ENCODE measurements at places on chromosomes 12 and 14.

- ATAC-seq = no peak
Measured at GRCh38 chr12:119749666-119750065, 81.7 kb downstream of the PRKAB1 start.

DNA sequence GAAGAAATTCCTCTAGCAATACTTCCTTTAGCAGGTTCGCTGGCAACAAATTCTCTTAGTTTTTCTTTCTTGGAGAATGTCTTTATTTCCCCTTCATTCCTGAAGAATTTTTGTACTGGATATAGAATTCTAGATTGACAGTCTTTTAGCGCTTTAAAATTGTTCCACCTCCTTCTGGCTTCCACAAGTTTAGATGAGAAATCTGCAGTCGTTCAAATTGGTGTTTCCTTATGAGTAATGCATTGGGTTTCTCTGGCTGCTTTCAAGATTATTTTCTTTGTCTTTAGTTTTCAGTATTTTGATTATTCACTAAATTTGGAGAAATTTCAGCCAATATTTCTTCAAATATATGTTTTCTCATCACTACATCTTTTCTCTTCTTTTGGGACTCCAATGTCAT lies 33.3 kb upstream of the FGF6 start:
- ATAC-seq = no peak

DNA sequence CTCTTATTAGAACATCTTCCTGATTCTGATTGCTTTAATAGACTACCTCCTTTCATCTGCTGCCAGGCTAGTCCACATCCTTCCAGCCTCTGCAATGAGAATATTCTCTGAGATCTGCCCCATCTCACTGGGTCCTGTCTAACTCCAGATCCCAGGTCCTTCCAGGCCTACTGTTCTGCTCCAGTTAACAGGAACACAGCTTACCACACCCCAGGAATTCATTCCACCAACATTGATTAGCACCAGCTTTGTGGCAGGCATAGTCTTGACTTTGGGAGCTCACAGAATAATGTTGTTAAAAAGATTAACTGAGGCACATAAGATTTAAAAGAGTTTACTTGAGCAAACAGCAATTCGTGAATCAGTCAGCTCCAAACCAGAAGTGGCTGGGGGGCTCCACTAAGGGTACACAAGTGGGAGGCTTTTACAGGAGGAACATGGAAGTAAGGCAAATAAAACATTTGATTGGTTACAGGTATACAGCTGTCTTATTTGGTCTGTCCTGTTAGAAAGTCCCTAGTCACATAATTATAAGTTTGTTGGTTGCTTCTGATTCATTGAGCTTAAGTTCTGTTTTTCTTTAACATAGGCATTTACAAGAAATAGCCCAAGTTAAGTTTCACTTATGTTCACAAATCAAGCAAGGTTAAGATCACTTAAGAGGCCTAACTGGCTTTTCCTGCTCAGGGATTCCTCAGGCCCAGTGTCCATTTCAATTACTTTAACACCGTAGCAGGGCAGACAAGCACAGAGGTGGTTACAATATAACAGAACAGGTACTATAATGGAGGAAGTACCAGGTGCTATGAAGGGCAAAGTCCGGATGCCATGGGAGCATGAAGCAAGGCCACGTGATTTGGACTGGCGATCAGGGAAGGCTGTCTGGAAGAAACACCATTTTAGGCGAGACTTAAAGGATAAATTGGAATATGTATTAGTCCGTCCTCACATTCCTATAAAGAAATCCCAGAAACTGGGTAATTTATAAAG lies 12.2 kb upstream of the MYH7 start:
- ATAC-seq = peak; percentile 42

DNA sequence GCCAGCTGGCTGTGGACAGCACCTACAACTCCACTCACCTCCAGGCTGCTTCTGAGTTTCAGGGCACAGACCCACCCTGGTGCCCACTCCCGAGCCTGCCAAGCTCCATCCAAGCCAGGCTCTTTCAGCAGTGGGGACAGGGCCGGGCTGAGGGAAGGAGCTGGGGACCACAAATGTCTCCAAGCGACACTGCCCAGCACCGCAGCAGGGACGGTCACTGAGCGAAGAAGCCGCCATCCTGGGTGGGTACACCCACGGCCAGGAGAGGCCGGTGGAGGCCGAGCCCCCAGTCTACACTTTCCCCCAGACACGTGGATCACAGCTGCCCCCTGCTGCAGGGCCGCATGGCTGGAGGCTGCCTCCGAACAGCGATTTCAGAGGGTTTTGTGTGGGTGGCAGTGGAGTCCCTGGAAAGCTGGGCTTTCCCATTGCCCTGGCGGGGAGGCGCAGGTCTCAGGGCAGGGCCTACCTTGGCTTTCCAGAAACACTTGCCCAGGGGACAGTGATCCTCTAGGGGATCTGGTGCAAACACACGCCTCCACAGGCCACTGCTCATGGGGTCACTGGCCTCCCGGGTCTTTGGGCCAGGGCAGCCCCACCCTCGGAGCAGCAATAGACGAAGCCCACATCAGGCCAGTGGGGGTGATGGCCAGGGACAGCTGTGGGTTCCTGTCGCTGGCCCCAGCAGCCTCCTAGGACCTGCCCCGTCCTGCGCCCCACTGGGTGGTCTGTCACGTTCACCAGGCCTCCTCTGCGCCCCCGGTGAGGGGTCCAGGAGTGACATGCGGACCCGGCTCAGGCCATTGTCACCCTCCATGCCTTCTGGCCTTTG lies 1.2 kb upstream of the GPR132 start:
- no peak for ATAC-seq

- ATAC-seq = no peak
Measured at GRCh38 chr12:124681779-124682391, 114.5 kb upstream of the NCOR2 start.

DNA sequence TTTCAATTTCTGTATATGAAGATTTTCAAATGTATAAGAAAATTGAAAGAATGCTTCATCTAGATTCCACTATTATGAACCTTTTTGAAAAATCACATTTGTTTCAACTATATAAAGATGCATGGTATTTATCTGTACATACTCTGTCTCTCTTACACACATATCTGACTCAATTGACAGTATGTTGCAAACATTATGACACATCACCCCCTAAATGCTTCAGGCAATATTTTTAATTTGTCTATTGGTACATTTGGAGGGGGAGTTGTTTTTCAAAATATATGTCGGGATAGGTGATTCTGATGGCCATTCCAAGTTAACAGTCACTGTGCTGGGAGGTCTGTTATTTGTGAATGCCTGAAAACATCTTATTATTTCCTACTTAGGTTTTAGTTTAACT lies 14.4 kb downstream of the PCNX1 start:
- no peak for ATAC-seq

- peak; percentile 57 for ATAC-seq
Measured at GRCh38 chr12:47812797-47813510, 6.7 kb downstream of the HDAC7 start.

GRCh38 chr12:85803231-85803630 lies 33.0 kb downstream of the RASSF9 start:
- no peak for ATAC-seq

DNA sequence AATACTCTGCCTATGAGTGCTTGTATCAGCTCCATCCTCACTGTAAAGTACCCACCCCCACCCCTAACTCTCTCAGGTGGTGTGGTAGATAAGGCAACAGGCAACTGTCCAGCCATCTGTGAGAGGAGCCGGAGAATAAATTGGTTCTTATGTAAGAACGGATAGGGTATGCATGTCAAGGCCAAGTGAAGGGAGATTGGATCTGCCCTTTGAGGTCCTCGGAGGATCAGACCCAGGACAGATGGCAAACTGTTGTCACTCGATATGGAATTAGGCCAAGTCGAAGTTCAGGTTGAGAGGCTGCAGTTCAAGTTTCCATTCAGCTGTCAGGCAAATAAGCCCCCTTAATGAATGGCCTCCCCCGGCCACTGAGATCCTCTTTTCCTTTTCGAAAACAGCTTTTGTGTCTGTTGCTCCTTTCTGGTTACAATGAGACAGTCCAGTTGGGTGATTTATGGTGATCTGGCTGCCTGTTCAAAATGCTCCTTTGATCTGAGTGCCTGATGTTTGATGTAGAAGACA lies 120.3 kb downstream of the VRK1 start:
- no peak for ATAC-seq

DNA sequence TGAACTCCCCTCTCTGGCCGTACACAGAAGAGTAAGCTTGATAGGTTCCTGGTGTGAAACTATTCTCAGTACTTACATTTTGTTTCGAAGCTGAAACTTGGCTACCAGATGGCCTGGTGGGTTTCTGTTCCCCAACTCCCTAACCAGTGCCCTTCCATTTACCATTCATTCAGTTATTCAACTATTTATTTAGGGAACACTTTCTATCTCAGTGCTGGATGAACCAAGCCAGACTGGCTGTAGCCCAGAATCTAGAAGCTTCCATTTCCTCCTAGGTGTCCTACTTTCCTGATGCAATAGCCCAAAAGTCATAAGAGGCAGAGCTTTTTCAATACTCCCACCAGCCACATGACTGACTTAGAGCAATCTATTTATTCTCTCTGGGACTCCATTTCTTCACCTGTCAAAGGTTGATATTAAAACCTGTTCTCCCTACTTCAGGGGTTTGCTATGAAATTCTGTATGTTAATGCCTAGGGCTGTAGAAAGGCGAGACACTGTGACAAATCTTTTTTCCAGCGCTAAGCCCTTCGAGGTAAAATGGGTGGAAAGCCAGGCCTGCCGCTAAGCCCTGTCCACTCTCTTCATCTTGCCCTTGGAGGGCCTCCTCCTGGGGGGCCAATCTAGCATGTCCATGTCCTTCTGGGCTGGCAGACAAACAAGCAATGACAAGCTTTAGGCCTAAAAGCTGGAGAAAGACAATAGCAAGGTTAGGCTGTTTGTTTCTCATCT lies 8.1 kb upstream of the IRF2BPL start:
- ATAC-seq = no peak

GRCh38 chr12:95022477-95022876 lies 19.0 kb upstream of the NDUFA12 start:
- no peak for ATAC-seq

- no peak for ATAC-seq
Measured at GRCh38 chr14:52602131-52602530, 49.5 kb downstream of the GPR137C start.

- no peak for ATAC-seq
Measured at GRCh38 chr14:75442642-75443041, 14.8 kb downstream of the JDP2 start.

- ATAC-seq = no peak
Measured at GRCh38 chr12:109758426-109759420, 45.1 kb downstream of the FAM222A start.

GRCh38 chr12:123243671-123244262 lies 10.5 kb downstream of the MTRFR start:
- no peak for ATAC-seq

- ATAC-seq = no peak
Measured at GRCh38 chr12:78392918-78393317, 471.7 kb upstream of the SYT1 start.

- no peak for ATAC-seq
Measured at GRCh38 chr12:31235868-31236395, 90.0 kb downstream of the SINHCAF start.

- ATAC-seq = no peak
Measured at GRCh38 chr12:40055228-40055579, 50.7 kb downstream of the SLC2A13 start.

- ATAC-seq = no peak
Measured at GRCh38 chr12:45407981-45408728, 192.3 kb downstream of the ANO6 start.

DNA sequence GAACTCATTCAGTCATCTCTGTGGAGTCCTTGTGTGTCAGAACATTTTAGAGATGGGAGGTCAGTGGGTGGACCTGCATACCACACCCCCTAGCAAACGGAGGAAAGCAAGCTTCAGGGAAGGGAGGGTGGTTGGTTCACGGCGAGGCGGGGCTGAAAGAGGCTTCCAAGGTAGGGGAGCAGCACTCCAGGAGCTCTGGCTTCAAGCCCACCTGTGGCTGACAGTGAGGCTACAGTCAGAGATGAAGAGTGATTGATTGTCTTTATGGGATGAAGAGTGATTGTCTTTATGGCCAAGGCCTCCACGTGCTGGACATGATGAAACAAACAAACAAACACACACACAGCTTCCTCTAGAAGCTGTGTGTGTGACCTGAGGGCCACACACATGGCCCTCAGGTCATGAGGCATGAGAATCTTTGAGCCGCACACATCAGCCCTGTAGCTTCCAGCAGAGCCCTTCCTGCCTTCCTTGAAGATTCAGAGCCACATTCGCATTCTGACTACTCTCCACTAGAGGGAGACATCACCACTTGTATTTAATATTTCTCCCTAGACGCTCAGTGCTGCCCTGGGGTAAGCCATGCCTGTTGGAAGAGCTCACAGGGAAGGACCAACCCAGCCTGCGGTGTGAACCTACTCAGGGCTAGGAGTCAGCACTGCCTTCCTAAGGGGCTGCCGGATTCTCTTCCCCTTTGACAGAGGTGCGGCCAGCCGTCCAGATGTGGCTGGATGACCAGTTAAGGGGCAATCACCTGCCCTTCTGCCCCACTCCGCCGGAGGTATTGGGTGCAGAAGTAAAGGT lies 54.4 kb upstream of the KCNA1 start:
- peak; percentile 71 for ATAC-seq

DNA sequence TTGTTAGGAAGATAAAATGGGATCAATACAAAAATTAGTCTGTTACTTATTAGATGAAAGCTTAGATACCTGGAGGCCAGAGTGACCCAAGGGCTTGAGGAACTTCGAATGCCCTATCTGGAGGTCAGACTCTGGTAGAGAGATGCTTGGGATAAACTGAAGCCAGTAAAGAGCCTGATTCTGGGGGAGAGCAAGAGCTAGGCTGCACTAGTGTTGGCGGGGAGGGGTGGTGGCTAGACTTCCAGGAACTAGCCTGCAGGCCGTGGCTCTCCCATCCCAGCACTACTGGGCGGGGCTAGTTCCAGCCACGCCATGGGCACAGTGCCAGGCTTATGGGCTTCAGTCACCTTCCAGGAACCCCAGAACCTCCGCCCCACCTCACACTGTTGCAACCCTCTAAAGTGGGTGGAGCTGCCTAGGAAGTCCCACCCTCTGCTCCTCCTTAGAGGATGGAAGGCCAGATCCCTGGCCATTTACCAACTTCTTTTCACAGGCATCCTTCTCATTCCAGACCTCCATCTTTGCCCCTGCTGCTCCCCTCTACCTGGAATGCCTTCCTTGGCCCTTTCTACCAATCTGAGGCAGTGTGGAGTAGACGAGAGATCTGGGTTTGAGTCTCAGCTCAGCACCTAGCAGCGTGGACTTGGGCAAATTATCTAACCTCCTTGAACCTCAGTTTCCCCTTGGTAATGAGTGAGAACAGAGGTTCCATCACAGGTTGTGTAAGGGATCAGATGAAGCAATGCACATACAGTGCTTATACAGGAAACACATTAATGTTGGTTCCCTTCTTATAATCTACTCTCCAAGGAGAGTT lies 6.3 kb upstream of the NFE2 start:
- ATAC-seq = peak; percentile 79

DNA sequence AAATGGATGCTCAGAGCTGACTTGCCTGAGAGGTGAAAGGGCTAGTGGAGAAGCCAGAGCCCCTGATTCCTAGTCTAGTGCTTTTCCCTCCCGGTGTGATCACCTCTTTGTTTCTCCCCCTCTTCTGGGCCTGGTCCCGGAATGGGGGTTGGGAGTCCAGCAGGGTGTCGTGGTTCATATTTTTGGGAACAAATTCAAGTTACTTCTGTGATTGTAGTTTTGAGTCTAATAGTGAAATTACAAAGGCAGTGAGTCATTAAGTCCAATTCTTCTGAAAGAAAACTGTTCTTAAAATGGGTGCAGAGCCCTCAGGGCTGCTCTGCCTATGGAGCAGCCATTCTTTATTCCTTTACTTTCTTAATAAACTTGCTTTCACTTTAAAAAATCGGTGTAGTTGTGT lies 7.6 kb downstream of the SUSD6 start:
- ATAC-seq = peak; percentile 21

GRCh38 chr12:7647071-7647470 lies 18.6 kb downstream of the APOBEC1 start:
- peak; percentile 79 for ATAC-seq
